ENCODE measurements at places on chromosomes 7 and 10.

DNA sequence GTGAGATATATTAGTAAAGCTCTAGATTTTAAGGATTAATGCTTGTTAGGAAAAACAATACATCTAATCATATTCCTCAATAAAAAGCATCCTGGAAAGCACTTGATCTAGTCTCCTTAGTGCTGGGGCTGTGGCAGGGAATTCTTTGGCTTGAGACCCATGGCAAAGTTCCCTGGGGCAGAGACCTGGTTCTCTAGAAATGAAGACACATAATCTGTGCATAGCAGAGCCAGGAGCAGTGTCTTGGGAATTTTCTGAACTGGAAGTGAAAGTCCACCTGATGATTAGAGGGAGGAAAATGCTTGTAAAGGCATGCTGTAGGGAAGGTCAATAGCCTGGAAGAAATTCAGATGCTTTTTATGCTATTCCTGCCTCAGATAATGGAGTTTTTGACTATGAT lies 247.4 kb downstream of the CDK14 start:
- no peak for DNase-seq

DNA sequence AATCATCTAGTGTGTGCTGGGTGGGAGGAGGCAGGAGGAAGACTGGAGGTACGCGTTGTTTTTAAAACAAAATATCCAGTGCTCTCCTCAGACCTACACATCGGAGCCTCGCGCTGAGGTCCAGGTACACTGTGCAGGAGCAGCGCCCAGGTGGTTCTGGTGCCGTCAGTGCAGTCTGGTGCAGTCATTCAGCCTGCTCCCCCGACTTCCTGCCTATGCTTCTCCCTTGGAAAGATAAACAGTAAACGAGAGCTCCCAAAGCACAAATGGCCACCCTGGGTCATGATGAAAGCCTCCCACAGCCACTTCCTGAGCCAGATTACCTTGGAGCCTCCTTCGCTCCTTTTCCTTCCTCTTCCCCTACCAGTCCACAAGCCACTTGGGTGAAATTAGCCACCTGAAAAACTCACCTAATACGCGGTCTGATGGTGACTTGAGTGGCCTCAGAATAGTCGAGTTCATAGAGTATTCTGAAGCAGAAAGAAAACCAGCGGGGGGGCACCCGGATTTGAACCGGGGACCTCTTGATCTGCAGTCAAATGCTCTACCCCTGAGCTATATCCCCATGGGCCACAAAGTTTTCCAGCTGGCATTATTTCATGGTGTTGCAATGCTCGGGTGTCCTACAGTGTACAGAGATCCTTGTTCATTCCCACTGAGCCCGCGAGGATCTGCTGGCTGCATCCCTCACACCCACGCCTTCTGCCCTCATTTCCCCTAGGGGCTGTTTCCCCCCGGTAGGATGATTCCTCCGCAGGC lies 82.5 kb downstream of the ZNF467 start:
- no peak for DNase-seq

GRCh38 chr10:110863361-110863760 lies 8.4 kb upstream of the PDCD4 start:
- DNase-seq = no peak

DNA sequence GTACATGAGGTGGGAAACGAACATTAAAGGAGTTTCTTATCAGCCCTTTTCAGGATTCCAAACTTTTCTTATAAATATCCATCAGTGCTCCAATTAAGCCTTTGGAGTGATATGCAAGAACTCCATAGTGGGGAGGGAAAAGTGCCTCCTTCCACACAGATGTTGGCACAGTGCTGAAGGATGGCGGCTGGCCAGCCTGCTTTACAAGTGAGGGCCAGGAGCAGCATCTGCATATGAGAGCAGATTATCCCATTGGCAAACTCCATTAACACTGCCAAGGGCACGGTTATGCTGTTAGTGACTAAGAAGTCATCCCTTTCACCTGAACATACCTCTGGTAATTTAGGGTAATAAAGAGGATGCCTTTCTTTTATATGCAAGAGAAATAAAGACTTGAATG lies 543.1 kb downstream of the CNTNAP2 start:
- DNase-seq = no peak

DNA sequence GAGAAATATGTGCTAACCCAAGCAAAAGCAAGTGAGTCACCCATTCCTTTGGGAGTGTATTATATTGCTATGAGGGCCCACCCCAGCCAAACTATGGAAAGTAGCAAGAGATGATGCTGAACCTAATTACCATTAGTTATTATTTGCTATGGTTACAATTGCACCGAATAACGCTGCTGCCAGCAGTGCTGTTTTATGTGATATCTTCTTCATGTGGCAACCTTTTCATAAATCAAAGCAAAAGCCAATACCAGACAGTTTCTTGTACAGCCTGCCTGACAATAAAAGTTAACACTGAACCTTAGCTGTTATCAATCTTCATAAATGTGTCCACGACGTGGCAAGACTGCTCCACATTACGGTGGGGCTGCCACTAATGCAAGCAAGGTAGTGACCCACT lies 241.7 kb upstream of the PLXNA4 start:
- no peak for DNase-seq

- no peak for DNase-seq
These were observed 1.0 kb downstream of the GNB2 start for GRCh38 chr7:100674411-100675104.

DNA sequence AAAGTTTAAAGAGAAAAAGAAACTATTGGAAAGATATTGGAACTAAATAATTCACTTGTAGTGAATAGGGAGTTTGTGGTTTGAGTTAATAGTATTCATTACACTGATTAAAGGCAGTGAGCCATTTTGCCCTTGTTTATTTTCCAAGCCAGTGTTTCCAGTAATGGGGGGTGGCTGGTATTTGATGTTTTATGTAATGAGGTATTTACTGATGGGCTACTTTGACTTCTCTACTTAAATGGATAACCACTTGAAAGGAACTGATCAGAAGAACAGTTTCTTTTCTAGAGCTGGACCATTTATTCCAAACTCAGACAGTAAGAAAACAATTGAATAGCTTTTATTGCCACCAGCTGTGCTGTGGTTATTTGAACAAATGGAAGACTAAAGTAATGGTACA lies 227.0 kb upstream of the HDAC9 start:
- DNase-seq = no peak

DNA sequence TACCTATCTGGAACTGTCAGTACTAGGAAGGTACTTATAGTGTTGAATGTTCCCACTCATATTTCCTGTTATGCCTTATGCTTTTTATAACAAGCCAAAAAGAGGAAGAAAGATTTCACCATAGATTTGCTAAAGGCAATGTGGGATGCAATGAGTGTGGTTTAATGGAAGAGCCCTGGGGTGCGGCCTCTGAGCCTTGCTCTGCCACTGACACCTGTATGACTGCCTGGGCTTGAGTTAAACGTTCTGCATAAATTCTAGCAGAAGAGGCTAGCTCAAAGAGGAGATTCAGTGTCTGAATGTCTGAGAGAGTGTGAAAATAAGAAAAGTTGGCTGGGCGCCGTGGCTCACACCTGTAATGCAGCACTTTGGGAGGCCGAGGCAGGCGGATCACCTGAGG lies 143.8 kb downstream of the TPST1 start:
- DNase-seq = no peak

GRCh38 chr10:62635127-62635526 lies 169.4 kb upstream of the ADO start:
- DNase-seq = no peak

- DNase-seq = no peak
These were observed 224.8 kb downstream of the FOXP2 start for GRCh38 chr7:114639451-114639850.

GRCh38 chr10:22805304-22805703 lies 90.9 kb upstream of the PIP4K2A start:
- no peak for DNase-seq

DNA sequence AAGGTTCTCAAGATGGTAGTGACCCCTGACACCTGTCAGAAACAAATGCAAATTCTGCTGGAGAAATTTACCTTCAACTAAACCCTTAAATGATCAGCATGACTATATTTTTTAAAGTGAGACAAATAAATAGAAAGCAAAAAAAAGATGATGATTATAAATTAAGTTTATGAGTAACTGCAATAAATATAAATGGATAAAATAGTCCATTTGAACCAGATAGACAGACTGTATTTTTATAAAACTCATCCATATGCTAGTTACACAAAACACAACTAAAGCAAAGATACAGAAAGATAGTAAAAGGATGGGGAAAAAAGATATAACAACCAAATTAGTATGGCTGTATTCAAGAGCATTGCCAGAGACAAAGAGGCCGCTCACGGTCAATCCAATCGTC lies 5.9 kb downstream of the TMEM176A start:
- DNase-seq = no peak

DNA sequence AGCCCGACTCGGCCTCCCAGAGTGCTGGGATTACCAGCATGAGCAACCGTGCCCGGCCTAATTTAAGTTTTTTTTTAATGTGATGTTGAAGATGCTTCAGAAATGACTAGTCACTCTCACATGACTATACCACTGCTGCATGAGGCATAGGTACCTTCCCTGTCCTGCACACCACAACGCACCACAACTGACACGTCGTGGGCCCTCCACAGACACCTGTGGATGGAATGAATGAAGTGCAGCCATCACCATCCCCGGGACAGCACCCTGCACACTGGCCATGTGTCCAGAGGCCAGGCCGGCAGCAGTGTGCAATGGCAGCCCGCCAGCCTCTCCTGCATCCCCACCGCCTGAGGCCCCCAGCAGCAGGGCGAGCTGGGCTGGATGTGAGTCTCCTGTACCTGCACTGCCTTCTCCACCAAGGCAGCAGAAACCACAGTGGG lies 55.1 kb downstream of the VOPP1 start:
- no peak for DNase-seq

DNA sequence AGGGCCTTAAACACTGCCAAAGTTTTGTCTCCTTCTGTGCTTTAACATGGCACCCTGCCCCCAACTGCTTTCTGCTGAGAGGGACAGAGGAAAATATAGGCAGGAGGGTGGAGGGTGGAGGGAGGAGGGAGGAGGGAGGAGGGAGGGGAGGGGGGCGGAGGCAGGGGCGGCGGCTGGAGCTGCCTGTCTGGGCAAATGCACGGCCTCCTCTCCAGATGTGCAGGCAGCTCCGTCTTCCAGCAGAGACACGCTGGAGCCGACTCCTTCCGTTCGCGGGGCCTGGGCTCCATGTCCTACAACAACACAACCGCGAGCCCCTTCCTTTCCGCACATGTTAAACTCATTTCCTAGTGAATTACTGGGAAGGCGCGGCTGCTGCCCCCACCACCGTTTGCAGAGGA lies 14.2 kb downstream of the EBF3 start:
- DNase-seq = no peak

DNA sequence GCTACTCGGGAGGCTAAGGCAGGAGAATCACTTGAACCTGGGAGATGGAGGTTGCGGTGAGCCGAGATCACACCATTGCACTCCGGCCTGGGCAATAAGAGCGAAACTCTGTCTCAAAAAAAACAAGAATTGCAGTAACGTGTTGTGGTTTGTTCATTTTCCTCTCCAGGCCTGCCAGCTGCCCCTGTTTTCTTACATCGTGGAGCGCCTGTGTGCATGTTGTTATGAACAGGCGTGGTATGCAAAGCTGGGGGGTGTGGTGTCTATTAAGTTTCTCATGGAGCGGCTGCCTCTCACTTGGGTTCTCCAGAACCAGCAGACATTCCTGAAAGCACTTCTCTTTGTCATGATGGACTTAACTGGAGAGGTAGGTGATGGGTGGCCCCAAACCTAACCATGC lies 52.1 kb downstream of the TRRAP start:
- no peak for DNase-seq

- no peak for DNase-seq
These were observed 79.3 kb downstream of the CSTF2T start for GRCh38 chr10:51620131-51620530.
